NCI-H187 (cell line): ENCODE measurements at places on chromosomes 6 and 20.

GRCh38 chr6:164042212-164042611 is 627.7 kb downstream of the QKI start:
- no peak for DNase-seq

DNA sequence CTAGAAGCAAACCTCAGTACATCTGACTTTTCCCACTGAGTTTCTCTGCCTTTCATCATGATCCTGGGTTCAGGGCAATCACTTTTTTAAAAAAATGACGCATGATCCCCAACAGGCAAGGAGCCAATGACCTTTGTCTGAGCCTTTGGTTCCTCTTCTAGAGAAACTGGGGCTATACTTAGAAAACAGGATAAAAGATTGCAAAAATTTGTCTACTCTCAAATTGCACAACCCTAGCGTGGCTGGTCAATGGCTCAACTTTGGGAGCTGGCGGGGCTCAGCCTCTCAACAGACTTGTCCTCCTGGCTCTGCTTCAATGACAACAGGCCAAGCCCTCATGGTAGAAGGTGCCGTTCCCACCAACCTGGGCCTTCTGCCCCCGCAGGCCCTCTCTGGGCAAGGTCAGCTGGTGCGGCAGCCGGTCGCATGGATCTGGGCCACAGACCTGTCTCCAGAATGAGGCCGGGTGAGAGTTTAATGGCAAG is 48.7 kb downstream of the PDYN start:
- no peak for DNase-seq

GRCh38 chr6:91082311-91082832 is 495.5 kb upstream of the MAP3K7 start:
- no peak for DNase-seq

- DNase-seq, result no peak
These were observed 3.4 kb downstream of the OGFRL1 start for GRCh38 chr6:71292001-71292400.

- no peak for DNase-seq
These were observed 100.0 kb downstream of the CD24 start for GRCh38 chr6:106874481-106874880.

DNA sequence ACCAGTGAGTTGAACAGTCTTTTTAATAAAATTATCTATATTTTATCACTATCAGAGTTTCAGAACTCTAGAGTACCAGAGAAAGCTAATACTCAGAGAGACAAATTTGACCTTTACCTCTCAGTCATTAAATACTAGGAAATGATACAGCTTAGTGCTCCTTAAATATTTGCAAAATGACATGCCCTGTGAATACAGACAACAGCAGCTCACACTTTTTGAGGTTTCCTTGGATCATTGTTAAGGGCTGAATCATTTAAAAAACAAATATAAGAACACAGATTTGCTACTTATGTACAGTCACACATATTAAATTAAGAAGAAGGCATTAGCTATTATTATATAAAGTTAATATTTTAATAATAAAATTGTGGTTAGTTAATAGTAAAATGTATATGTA is 1158.7 kb upstream of the EYS start:
- DNase-seq, result no peak

DNA sequence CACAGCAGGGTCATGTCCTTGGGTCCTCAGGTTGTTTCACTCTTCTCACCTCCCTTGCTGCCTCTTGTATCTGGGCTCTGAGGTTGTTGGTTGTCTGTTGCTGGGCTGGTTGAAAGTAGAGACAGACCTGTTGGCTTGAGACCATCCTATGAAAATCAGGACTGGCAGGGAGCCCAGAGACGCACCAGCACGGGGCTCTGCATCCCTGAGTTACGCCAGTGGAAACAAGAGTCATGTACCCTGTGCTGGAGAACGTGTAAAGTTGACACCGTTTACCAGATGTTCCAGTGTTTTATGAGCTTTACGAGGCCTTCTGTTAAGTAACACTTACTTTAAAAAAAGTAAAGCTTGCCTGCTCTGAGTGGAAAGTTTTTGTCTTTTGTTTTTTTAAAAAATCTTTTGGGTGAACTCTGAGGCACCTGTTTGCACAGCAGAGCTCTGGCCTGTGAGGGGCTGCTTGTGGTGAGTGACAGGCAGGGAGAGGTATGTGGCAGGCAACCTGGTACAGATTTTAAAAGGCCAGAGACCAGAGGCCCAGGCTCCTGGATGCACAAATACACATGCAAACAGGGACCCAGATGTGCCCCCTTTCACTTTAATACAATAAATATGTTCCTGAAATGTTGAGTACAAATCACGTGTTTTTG is 260.0 kb upstream of the SUPT3H start:
- DNase-seq, result no peak

GRCh38 chr6:168765752-168766151 is 324.8 kb downstream of the SMOC2 start:
- no peak for DNase-seq

DNA sequence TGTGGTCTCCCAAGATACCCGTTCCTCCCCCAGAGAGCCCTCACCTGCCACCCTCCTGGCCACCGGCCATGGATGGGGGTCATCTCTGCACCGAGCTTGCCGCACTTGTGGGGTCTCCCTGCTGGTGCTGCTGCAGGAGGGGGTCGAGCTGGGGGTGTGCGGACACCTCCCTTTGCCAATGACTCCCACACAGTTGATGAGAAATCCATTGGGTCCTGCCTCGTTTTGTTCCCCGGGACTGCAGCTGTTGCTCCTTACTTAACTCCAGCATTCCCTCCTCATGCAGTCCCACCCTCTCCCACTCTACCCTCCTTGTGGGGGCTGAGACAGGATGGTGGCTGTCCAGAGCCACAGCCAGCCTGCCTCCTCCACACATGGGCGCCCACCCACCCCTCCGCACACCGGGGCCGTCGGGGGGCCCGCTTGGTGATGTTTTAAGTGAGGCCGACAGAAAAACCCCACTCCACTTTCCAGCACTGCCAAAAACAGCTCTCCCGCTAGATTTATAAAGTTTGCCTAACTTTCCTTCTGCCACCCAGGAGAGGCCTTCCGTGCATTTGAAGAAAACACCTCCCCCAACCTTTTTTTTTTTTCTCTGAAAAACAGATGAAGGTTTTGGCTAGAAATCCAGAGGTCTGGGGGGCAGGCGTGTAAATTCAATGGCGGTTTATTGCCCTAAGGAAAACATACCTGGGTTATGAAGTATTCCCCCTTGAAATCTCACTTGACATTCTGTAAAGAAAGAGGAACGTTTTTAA is 53.5 kb upstream of the APCDD1L start:
- no peak for DNase-seq

GRCh38 chr20:53142225-53143127 is 170.3 kb downstream of the TSHZ2 start:
- no peak for DNase-seq

- no peak for DNase-seq
These were observed 288.0 kb upstream of the POU3F2 start for GRCh38 chr6:98546376-98546775.

DNA sequence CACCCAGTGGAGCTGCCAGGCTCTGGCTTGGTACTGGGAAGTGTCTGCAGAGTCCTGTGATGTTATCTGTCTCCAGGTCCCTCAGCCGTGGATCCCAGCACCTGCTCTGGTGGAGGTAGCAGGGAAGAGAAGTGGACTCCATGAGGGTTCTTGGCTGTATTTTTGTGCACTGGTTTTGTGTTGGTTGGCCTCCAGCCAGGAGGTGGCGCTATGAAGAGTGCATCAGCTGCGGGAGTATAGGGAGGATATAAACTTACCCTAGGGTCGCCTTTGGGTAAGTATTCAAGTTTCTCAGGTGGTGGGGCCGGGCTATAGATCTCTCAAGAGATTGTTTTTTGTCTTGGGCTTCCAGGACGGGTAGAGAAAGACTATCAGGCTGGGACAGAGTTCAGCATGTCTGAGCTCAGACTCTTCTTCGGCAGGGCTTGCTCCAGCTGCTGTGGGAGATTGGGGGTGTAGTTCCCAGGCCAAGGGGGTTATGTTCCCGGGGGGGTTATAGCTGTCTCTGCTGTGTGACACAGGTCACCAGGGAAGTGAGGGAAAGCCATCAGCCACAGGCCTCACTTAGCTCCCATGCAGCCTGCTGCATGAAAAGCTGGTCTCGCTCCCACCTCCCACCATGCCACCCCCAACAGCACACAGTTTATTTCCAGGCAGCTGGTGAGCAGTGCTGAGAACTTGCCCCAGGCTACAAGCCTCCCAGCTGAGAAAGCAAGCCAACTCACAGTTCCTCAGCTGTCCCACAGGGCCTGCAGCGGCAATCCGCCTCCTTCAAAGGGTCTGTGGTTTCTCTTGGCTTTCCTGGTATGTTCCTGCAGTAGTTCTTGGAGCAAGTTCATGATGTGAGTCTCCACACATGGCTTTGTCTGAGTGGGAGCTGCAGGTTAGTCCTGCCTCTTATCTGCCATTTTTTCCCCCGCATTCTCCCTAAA is 115.7 kb downstream of the AIG1 start:
- no peak for DNase-seq

DNA sequence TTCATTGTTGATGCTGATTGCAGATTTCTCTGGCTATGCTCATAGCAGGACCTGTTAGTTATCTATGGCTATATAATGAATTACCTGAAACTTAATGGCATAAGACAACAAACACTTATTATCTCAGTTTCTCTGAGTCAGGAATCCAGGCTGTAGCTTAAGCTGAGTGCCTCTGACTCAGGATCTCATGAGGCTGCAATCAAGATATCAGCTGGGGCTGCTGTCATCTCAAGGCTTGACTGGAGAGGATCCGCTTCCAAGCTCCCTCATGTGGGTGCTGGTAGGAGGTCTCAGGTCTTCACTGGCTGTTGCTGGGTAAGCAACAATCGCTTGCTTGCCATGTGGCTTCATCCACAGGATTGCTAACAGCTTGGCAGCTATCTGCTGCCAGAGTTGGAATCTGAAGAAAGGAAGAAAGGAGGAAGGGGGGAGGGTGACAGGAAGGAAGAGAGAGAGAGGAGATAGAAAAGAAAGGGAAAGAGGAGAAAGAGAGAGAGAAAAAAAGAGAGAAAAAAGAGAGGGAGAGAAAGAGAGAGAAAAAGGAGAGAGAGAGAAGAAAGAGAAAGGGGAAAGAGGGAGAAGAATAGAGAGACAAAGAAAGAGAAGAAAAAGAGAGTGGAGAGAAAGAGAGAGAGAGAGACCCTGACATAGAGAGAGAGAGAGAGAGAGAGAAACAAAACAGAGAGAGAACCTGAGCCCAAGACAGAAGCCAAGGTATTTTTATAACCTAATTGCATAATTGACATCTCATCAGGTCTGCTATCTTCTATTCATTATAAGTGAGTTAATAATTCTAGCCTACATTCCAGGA is 579.0 kb upstream of the BTBD3 start:
- no peak for DNase-seq

- DNase-seq, result no peak
These were observed 88.5 kb downstream of the TBC1D7 start for GRCh38 chr6:13239530-13240455.

- no peak for DNase-seq
These were observed 34.9 kb downstream of the COL12A1 start for GRCh38 chr6:75170691-75171560.

DNA sequence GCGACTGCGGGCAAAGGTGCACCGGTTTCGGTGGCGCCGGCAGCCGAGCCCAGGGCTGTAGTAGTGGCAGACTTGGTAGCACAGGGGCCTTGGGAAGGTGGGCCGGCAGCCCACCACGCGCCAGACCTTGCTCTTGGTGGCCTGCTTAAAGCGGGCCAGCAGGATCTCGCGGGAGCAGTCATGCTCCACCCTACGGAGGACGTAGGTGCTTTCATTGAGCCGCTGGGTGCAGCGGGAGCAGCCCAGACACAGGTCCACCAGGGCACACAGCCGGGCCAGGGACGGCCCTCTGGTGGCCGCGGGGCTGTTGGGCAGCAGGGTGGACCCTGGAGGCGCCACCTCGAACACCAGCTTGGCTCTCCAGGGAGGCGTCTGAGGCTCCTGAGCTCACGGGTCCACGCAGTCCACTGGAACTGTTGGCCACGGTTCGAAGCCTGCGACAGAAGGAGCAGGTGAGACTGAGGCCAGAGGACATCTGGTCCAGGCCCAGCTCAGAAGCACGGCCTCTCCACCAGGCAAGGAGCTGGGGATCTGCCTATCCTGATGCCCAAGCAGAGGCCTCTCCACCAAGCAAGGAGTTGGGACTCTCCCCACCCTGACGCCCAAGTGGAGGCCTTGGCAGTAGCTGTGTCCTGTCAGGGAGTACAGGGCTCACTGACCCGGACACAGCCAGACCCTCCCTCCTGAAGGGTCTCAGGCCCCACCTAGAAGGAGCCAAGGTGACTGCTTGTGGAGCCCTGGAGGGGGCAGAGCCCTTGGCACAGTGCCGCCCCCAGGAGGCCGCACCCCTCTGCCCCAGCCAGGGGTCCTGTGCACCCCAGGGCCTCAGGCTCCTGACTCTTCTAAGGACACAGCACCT is 1.0 kb downstream of the HELZ2 start:
- no peak for DNase-seq

DNA sequence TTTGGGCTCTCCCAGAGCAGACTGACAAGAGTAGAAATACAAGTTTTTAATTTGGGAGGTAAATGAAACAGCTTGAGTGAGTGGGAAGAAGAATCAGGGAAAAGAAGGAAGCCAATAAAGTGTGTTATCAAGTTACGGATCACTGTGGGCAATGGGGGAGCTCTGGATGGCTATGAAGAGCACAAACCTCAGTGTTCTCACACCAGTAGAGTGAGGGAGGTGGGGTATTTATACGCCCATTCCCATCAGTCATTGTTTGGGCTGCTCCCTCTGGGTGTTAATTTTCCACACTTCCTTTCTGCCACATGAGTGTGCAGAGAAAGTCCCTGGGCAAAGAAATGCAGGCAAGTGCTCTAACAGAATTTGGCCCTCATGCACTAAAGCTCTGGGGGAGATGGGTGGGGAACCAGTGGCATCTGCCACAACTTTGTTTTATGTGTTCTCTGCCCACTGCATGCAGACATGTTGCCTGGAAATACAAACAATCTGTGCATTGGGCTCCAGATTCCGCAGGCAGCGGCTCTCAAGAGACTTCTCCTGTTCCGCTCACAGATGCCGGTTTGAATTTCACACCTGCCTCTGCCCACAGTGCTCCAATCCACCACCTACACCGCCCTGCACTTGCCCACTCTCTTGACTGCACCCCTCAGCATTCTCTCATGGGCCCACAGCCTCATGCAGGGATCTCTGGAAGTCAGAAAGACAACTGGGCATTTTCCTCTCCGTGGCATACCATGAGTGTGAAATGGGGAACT is 211.1 kb upstream of the RNF24 start:
- no peak for DNase-seq

GRCh38 chr20:58008413-58008812 is 220.0 kb downstream of the ANKRD60 start:
- no peak for DNase-seq

GRCh38 chr6:121515630-121516265 is 80.3 kb downstream of the GJA1 start:
- no peak for DNase-seq

- no peak for DNase-seq
These were observed 411.5 kb downstream of the TENT5A start for GRCh38 chr6:81340946-81341345.
